ENCODE measurements at places on chromosomes 1 and 21.

- DNase-seq = peak; percentile 63
Measured at GRCh38 chr21:42013376-42013775, 3.2 kb upstream of the ZBTB21 start.

- no peak for DNase-seq
Measured at GRCh38 chr1:218468711-218469110, 123.6 kb downstream of the TGFB2 start.

- DNase-seq = no peak
Measured at GRCh38 chr1:156655151-156655903, 13.4 kb downstream of the BCAN start.

- DNase-seq = no peak
Measured at GRCh38 chr1:25356848-25357247, 18.7 kb downstream of the TMEM50A start.

DNA sequence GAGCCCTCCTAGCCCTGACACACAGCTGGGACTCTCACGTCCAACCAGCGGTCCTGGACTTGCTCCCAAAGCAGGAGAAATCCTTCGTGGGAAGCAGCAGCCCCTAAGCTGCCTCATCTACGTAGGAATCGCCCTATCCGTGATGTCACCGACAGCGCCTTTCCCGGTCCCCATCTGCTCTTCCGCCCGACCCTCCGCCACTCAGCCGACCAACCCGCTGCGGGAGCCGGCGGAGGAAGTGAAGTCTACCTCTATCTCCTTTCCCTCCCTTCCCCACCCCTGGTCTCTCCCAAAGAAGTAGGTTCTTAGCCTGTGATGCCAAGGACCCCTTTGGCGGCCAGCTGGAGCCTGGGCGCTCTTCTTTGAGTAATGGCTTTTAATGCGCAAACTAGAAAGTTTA is 272.1 kb downstream of the FAM72C start:
- no peak for DNase-seq

GRCh38 chr1:226690460-226690982 is 48.6 kb downstream of the ITPKB start:
- DNase-seq = peak; percentile 81

DNA sequence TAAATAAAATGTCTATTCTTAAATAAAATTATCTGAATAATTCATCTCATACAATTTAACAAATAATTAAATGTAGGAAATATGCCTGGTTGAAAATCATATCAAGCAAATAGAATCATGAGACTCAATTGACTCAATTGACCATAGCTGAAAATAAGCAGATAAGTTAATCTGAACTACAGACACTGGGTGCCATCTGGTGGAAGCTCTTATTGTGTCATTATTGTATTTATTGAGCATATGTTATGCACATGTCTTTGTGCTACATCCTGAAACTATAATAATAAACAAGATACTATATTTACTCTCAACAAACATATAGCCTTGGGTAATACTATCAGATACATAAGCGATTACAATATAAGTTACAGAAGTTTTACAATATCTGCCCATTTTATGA is 41.0 kb downstream of the BRINP3 start:
- DNase-seq = no peak

DNA sequence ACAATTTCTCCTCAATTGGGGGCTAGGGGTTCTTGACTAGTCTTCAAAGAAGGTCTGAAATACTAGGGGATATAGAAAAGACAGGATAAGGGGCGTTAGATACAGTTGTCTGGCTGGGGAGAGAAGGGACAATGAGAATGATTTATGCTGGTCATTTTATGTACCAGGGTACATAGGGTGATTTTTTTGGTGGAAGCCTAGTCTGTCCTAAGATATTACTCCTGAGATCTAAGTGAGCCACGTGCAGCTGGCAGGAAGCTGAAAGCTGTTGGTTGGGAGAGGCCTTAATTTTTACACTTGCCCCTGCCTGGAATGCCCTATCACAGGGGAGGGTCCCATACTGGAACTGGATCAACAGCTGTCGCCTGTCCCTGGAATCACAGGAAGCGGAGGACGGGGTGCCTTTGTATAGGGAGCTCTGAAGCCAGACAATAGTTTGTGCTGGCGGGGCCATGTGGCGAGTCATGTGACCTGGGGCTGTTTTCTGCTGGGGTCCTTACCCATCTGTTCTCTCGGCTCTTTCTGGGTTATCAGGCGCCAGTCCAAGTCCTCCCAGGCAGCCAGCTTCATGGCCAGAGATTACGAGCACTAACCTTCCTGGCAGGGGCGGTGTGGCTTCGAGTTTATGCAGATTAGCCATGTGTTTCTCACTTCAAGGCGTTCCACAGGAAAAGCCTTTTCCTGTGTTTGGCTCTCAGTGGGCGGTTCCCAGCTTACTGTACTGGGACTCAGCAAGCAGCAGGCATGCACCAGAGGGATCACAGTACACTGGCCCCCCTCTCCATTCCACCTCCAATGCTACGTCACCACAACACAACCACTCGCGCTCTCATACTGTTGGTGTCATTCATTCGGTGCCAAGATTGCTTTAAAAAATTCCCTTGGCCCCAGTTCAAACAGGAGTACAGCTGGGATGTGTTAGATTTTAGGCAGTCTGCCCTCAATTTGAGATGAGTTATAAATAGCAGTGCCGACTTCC is 27.5 kb downstream of the ARID1A start:
- peak; percentile 43 for DNase-seq

GRCh38 chr21:15210235-15210678 is 145.5 kb upstream of the NRIP1 start:
- no peak for DNase-seq

DNA sequence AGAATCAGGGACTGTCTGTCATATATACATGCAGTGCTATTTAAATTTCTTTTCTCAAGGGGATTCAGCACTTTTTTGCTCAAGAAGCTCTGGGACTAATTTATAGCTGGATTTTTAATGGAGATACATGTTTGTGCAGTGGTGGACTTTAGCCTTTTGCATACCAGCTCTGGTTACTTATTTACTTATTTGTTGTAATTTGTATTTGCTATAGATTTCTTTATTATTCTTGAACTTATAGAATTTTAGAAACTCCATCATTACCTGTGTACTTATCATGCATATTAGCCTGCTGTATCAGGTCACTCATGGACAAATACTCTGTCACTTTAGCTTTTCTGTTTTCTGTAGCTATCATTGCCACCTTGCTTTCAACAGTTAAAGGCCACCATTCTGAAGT is 1296.9 kb upstream of the TMPRSS15 start:
- no peak for DNase-seq

- DNase-seq = no peak
Measured at GRCh38 chr1:244046907-244047611, 4.0 kb upstream of the ZBTB18 start.

- no peak for DNase-seq
Measured at GRCh38 chr1:19676438-19676922, 11.8 kb downstream of the HTR6 start.

- DNase-seq = no peak
Measured at GRCh38 chr1:147245129-147245528, 2.6 kb downstream of the CHD1L start.

GRCh38 chr1:95232646-95233318 is 1.2 kb upstream of the RWDD3 start:
- no peak for DNase-seq

All from NCI-H510A (cell line).